ENCODE measurements at places on chromosomes 3 and 15. TPM values are rescaled to one million over a fixed set of nuclear protein-coding genes. Genes with fewer than 3 reads are reported as not detected.

DNA sequence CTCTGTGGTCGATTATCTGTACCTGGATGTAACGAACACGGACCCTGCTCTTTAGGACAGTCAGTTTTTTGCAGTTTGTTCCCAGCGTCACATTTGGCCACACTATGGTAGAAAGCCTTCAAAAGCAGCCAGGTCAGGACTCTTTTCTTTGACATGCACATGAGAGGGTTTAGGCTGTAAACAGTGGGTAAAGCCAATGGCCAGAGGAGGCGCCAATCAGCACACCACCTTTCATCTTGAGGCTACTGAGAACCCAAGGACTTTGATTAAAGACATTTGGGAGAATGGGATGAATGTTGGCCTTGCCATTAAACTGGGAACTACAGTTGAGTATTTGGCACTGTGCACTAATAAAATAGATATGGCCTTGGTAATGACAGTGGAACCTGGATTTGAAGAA, 225.9 kb downstream of the OXSM start:
- no peak for DNase-seq

MEX3B gene
- 18.2 TPM for total RNA-seq

DNA sequence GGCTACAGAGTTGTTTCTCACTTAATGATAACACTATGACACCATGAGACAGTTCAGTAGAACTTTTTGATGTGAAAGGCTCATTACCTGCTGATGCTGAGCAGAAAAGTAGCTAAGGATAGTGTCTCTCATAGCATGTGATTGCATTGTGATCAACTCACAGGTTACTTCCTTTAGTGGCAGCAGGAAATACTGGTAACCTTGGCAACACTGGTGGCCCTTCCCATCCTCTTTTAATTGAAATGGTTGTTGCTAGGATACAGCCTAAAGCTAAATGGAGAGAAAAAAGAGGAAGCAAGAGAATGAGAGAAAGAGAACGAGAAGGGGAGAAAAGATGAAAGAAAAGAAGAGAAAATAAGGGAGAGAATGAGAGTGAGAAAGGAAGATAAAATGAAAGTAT, 204.7 kb upstream of the GAP43 start:
- no peak for DNase-seq

- DNase-seq = peak; percentile 61
Observed at GRCh38 chr3:99721633-99722007, 83.2 kb downstream of the COL8A1 start.

- DNase-seq = peak; percentile 86
Observed at GRCh38 chr3:149273096-149273751, 51.6 kb upstream of the CP start.

- no peak for DNase-seq
Observed at GRCh38 chr15:90062023-90062442, 40.2 kb downstream of the IDH2 start.

DNA sequence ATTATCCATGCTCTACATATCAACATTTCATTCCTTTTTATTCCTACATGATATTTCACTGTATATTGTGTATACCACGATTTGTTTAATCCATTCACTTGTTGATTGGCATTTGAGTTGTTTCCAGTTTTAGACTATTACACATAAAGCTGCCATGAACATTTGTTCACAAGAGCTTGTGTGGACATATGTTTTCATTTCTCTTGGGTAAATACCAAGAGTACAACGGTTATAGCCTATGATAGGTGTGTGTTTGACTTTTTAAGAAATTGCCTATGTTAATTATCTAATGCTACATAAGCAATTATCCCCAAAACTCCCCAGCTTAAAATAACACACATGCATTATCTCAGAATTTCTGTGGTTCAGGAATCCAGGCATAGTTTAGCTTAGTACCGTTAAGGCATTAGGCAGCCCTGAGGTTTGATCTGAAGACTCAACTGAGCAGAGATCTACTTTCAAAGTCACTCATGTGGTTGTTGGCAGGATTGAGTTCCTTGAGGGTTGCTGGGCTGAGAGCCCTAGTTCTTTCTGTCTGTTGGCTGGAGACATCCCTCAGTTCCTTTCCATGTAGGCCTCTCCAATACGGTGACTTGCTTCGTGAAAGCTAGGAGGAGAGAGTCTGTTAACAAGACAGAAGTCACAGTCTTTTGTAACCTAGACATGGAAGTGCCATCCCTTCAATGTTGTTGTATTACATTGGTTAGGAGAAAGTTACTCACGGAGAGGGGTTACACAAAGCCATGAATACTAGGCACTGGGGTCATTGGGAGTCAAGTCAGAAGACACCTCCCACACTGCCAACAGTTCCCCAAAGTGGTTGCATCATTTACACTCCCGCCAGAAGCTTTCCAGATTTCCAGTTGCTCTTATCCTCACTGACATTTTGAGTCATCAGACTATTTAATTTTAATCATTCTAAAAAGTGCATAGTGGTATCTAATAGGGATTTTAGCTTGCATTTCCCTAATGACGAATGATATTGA, 21.0 kb upstream of the PCSK6 start:
- DNase-seq = no peak

GRCh38 chr3:45612138-45612537, 17.6 kb downstream of the LIMD1 start:
- no peak for DNase-seq

DNA sequence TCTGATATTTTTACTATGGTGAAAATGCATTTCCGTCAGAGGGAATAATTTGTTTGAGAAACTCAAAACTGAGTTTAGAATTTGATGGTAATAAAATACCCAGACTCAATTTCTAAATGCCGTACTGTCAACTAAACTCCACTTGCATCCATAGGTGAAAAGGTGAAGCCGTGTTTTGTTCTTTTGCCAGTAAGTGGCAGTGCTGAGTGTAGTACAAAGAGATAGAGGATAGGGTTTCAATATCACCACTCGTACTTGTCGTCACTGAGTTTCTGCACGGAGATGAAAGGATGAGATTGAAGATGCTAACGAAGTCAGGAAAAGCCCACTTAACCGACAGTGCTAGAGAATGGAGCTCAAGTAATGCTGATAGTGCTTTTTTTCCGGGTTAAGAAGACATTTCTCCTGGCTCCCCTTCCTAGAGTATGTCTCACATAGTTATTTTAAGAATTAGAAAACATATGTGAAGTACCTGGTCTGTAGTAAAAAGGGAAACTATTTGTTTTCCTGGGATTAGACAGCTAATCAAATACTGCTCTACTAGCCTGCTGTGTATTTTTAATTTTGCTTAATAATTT, 345.1 kb downstream of the IL5RA start:
- no peak for DNase-seq

DNA sequence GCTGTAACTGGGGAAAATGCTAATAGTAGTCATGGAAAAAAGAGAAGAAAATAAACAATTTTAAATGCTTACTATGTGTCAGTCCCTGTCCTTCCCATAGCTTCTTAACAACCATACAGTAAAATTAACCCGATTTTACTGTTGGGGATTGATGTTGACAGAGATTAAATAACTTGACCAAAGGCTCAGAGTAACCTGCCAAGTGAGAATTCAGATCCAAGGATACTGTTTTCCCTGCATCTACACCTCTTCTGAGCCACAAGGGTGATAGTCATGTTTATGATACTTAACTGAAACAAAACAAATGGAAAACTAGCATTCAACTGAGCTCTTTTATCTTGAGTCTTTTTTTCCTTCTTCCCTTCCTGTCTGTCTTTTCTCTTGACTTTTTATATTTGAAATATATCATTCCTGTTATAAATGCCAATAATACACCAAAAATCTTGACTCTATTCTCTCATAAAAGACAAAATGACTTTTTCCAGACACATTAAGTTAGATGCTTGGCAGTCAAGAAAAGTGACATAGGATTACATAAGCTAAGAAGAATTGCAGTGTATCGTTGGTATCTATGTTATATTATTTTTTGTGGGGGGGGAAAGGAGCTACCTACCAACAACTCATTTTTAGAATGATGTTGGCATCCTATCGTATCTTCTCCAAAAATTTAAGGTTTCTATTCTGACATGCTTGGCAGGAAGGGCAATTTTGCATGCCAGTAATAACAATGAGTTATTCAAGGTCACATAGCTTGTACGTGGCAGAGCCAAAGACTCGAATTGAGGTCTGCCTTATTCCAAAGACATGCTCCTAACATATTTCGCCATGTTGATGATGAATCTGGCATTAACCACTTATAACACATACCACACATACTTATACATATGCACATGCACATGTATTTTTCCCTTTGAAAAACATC, 306.6 kb upstream of the KCNH8 start:
- no peak for DNase-seq

DNA sequence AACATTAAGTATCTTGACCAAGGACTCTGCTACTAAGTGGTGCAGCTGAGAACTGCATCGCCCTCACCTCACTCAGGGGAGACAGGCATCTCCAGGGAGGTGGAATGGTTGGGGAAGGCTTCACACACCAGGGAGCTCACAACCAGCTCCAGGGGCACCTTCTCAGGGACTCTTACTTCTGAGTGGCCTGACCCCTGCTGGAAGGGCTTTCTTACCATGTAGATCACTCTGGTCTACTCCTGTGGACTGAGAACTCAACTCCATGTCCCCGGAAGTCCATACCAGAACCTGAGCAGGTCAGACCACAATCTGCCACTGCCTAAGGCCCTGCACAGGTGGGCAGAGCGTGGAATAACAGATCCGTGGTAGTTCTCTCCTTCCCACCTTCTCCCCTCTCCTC, 140.5 kb downstream of the TLE3 start:
- DNase-seq = no peak

DNA sequence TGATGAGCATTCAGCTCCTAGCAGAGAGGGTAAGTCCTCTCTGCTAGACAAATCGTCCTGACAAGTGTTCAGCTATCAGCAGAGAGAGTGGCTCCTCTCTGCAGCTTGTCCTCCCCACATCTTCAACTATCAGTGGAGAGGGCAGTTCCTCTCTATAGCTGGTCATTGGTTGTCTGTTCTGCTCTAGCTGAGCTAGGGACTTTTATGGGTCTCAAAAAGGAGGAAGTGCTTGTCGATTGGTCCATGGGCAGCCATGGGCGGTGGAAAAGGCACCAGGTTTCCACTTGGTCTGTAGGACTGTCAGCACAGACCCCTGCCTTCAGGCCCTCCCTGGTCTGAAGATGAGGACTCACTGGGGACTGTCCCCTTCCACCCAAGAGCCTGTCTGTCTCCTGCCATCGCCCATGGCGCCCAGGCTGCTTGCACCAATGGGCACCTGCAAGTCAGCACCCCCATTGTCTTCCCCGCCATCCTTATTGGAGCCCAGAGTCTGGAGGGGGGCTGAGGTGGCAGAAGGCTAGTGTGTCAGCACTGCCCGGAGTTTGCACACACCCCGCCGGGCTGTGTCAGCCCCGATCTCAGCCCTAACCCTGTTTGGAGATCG, 264.7 kb downstream of the ZBBX start:
- no peak for DNase-seq

DNA sequence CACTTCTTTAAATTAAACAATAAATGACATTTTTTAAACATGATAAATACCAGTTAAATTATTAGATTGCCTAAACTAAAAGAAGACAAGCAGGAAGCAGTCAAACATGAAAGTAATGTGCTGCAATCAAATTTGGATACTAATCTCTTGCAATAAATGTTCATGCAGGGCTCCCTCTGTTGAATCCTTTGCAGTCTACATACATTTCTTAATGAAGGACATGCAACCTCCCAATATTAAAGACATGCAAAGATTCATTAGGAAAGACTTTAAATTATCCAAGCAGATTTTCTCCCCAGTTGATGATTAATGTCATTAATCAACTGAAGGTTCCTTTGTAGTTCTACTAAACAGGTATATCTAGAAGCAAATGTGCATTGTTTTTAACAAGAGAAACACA, 245.4 kb downstream of the ZIC4 start:
- DNase-seq = no peak

- DNase-seq = no peak
Observed at GRCh38 chr3:182118066-182118465, 406.3 kb downstream of the SOX2 start.

DNA sequence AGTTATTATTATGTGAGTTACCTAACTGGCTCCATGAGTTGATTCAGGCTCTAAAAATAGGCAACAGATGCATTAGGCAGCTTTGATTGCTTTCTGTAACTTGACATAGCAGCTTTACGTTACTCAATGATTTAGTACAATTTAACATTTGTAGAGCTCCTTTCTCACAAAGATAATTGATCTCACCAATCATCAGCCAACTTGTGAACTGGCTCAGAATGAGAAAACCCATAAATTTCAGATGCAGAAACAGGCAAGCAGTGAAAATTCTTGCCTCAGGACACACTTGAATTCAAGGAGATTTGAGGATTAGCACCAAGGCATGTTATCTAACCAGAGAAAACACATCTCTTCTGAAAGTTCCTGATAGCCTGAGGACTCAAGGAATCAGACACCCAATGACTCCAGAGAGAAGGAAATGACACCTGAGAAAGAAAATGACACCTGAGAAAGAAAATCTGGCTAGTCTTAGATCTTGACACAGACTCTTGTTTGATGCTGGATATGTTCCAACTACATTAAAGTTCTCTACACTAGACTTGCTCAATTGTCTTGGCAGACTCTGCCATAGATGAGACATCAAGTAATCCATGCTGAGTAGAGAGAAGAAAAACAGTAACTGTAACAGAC, 315.1 kb upstream of the CBLB start:
- DNase-seq = no peak

DNA sequence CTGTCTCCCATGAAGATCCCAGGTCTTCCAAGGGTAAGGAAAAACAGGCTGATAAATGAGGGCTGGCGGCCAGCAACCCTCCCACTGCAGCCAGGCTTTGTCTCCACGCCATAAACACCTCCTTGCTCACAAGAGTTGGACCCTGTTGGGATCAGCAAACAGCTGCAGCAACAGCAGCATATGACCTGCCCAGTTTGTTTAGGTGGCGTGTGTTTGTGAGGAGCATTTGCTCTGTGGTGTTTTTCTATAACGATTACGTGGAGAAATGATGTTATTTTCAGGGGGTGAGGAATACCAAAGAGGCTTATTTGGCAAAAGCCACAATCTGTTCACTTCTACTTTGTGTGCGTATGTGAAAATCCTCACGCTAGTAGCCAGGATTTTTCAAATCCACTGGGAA, 58.5 kb downstream of the RFTN1 start:
- DNase-seq = no peak

DNA sequence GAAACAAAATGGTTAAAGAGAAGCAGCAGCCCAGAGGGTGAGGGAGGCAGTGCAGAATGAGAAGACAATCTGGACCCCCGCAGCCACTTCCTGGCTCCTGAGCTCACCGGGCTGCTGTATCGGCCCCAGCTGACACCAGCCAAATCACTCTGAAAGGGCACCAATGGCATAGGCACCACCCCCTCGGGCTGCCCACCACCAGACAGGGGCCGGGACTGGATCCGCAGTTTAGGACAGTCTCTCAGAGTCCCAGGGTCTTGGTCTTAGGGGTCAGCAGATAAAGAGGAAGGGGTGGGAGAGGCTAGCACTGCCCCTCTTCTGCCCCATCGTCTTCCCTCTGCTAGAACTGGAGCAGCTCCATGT, 17.9 kb upstream of the EHD4 start:
- no peak for DNase-seq

MAPK6 gene
- total RNA-seq = 35.7 TPM

GOLGA8Q gene
- total RNA-seq = 1.1 TPM

GRCh38 chr15:70748281-70748747, 15.0 kb downstream of the UACA start:
- no peak for DNase-seq
